ENCODE measurements at places on chromosomes 3 and 15. TPM values are rescaled to one million over a fixed set of nuclear protein-coding genes. Genes with fewer than 3 reads are reported as not detected.

Gene CATSPER2
- 9.0 TPM for total RNA-seq

Gene CCR9
- total RNA-seq: 0.12 TPM

Gene RLBP1
- not detected for total RNA-seq

Gene KCNMB3
- total RNA-seq: 2.4 TPM

Gene ZNF619
- total RNA-seq: 11.7 TPM

Gene GOLGA8G
- not detected for total RNA-seq

Gene CX3CR1
- 0.59 TPM for total RNA-seq

Gene GNB4
- 8.3 TPM for total RNA-seq

Gene KBTBD13
- total RNA-seq: 0.08 TPM

Gene GPR62
- not detected for total RNA-seq

Gene C15orf62
- 0.25 TPM for total RNA-seq

All from left colon (tissue), 2 donors.